ENCODE measurements at places on chromosomes 13 and 19.

- no peak for DNase-seq
These were observed at the start of gene USP12 for GRCh38 chr13:27171244-27171826. Gene USP12, minus strand, starts transcription at chr13:27171811. Its CDS starts 172 bp downstream, at chr13:27171639.

DNA sequence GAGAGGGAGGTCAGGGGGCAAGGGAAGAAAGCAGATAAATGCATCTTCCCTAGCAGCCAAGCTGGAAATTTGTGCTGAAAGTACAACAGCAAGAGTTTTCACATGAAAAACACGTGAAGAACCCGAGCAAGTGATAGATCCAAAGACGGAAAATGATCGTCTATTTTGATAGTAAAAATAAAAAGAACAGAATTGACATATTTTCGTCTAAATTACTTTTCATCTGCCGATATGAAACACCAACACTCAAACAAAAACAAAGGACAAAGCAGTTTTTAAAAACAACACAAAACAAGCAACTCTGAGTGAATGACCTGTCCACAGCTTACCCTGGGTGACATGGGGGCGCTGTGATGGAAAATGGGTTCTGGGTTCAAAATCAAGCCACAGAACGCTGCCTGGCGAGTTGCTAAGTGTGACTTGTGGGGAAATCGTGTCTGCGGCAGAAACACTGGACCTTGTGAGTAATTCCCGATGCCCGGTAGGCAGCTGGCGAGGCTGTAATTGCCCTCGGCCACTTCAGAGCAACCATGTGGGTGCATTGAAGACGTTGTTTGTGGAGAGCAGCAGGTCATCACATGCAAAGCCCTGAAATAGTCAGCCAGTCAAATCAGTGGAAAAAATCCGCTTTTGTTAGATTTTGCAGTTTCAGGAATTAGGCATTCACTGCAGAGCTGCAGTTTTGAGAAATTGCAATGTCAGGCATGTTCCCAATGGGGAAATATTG, 7.4 kb downstream of the SOX1 start:
- peak; percentile 52 for DNase-seq

DNA sequence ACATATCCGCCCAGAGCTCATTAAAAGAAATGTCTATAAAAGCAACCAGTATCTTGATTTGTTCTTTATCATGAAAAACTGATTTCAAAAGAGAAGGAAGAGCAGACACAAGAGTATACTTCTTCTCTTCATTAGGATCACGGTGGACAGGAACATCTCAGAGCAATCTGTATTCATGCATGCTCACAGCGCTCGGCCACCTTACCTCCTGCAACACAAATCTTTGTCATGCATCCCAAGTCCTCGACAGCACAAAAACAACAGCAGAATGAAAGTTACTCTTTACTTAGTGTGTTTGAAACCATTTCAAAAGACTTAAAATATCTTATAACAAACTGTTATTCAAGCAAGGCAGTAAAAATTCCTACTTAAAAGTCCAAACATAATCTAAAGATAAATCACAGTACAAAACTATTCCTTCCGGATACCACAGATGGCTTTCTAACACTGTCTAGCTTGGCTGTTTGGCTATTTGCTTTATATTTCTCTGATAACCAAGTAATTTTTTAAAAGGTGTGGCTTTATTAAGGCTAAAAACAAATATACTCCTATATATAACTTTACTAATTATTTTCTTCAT, 174.5 kb downstream of the TBC1D4 start:
- no peak for DNase-seq

- no peak for DNase-seq
These were observed 87.8 kb downstream of the RAP2A start for GRCh38 chr13:97521726-97522125.

GRCh38 chr13:20363172-20363571, 131.1 kb upstream of the GJB6 start:
- DNase-seq = no peak

- no peak for DNase-seq
These were observed 15.7 kb downstream of the TJP3 start for GRCh38 chr19:3723883-3724282.

Measured in foreskin melanocyte (primary cell).